Esophagus squamous epithelium (tissue), 5 donors: ENCODE measurements at places on chromosomes 11 and 22.

- no peak for DNase-seq
Observed at GRCh38 chr11:76729214-76729613, 53.9 kb upstream of the TSKU start.

- no peak for DNase-seq
Observed at GRCh38 chr11:57313788-57314135, 11.0 kb downstream of the TNKS1BP1 start.

GRCh38 chr11:95991545-95991944 lies 67.6 kb upstream of the MTMR2 start:
- no peak for DNase-seq

- no peak for DNase-seq
Observed at GRCh38 chr11:116691771-116692177, 81.0 kb downstream of the BUD13 start.

DNA sequence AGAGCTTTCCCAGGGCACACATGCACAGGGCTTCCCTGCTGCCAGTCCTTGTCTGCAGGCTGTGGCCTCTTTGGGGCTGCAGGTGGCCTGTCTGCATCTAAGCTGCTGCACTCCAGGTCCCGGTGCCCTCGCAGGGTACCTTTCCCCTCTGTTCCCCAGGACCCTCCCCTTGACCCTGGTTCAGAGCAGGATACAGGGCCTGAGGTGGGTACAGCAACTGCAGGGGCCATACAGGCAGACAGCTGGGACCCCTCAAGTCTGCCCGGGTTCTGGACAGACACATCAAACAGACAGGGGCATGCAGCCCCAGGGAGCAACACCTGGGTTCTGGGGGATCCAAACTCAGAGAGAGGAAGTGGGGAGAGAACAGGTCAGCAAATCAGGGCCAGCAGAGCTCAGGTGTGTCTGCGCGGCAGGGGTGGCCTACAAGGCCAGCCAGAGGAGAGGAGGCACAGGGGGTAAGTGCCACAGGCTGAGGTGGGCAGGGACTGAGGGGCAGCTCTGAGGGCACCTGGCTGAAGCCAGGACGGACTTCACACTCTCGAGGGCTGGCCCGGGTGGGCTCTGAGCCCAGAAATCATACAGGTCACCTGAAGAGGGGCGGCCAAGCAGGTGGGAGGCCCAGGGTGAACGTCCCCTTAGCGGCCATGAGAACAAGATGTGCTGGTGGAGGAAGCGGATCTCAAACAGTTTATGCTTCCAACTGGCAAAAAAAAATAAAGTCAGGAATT lies 29.9 kb upstream of the COMT start:
- DNase-seq = no peak

- DNase-seq = no peak
Observed at GRCh38 chr11:91421641-91422040, 803.0 kb upstream of the FAT3 start.

DNA sequence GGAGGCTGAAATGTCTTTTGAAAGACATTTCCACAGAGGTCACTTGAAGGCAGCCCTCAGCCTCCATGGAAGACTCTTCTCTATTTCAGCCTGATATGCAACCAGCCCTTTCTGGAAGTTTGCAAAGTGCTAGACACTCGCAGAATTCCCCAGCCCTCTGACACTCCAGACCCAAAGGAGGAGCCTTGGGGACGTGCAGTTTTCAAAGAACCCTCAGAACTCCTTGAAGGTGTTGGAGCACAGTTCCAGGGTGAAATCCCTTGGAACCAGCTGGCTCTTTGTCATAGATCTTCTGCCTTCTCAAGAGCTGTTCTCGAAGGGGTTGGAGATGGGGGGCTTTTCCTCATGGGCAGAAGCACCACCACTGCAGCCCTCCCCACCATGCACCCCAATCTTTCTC lies 19.6 kb downstream of the SPATA19 start:
- DNase-seq = no peak

- no peak for DNase-seq
Observed at GRCh38 chr11:36035454-36035853, 91.6 kb downstream of the LDLRAD3 start.
